ENCODE measurements at places on chromosomes 13 and 19. TPM values are rescaled to one million over a fixed set of nuclear protein-coding genes. Genes with fewer than 3 reads are reported as not detected.

DNA sequence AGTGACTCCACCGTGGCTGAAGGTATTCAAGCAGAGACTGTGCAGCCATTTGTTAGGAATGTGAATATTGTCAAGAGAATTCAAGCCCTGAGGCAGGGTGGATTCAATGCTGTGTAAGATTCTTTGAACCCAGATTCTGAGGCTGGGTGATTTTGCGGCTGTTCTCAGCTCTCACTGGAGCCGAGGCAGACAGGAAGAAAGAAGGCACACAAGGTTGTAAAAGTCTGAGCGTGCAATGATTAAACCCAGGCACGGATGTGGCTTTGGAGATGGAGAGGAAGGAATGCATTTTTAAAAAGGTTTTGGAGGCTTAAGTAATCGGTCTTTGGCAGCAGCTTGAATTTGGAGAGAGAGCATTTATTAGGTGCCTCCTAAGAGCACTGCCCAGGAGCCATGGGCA is 187.9 kb downstream of the KATNAL1 start:
- DNase-seq: no peak

Gene TNFSF11
- 0.90 TPM for total RNA-seq

Gene BTBD2
- total RNA-seq: 126 TPM

Gene SPTBN4
- total RNA-seq: 0.78 TPM

Gene HCN2
- total RNA-seq: 1.8 TPM

All from H7 (cell line).